ENCODE measurements at places on chromosomes 2 and 18.

- DNase-seq = no peak
Measured at GRCh38 chr2:72954376-72955227, 37.3 kb downstream of the EMX1 start.

GRCh38 chr2:138219961-138220360 is 255.7 kb downstream of the HNMT start:
- no peak for DNase-seq

DNA sequence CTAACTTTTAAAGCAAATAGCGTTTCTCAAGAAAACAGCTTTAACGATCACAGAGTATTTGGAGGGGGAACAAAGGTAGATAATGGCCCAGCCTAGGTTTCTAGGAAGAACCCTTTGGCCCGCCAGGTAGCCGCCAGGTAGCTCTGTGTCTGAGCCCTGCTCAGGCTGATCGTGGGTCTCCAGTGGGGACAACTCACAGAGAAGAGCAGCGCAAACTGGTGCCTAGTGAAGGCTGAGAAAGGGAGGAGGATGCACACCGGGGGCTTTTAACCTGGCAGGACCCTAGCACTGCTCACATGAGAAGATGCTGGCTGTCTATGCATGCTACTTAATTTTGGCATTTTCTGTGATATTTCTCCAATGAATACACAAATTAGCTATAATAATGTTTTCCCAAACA is 5.8 kb downstream of the NGEF start:
- no peak for DNase-seq

- no peak for DNase-seq
Measured at GRCh38 chr2:173513107-173513727, 158.5 kb downstream of the CDCA7 start.

- no peak for DNase-seq
Measured at GRCh38 chr18:47175283-47175897, 774 bp downstream of the IER3IP1 start.

GRCh38 chr2:200216310-200216709 is 90.2 kb upstream of the SPATS2L start:
- no peak for DNase-seq

- DNase-seq = no peak
Measured at GRCh38 chr2:38505779-38506178, 96.9 kb downstream of the HNRNPLL start.

DNA sequence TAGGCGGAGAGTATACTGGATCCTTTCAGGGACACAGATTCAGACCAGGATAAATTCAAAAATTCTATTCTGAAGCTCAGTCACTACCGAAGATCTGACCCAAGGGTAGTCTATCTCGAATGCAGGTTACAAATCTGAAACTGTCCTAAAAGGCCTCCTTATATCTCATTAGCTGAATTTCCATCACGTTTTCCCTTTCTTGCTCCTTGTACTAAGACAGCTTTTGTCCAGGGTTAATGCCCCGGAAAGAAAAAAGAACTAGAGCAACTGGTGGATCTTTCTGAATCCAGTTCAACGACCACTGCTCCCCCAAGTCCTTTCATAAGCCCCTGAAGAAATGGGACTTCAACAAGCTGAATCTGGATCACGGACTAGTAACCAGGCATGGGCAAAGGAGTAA is 97.5 kb upstream of the CCDC85A start:
- DNase-seq = no peak

GRCh38 chr2:177758591-177759371 is 313.8 kb downstream of the PDE11A start:
- no peak for DNase-seq

GRCh38 chr2:9378433-9379390 is 44.6 kb downstream of the ITGB1BP1 start:
- DNase-seq = no peak
